Tibial nerve (tissue), 4 donors: ENCODE measurements at places on chromosomes 1 and 21. TPM values are rescaled to one million over a fixed set of nuclear protein-coding genes. Genes with fewer than 3 reads are reported as not detected.
A peak's percentile ranks its signal among the peaks of the same experiment; 100 is the strongest.

GRCh38 chr1:241992734-241993133, 6.2 kb downstream of the MAP1LC3C start:
- H3K4me3 ChIP-seq = no peak overlapping the region
- no peak for DNase-seq
- no peaks in the 10 kb centered on the region for H3K27me3 ChIP-seq
- no peaks in the 10 kb centered on the region for H3K36me3 ChIP-seq

Gene KCNQ4
- 0.22 TPM for total RNA-seq

GRCh38 chr1:8032366-8032910, 6.3 kb upstream of the ERRFI1 start:
- no peak overlapping the region for H3K27ac ChIP-seq
- no peaks in the 10 kb centered on the region for H3K36me3 ChIP-seq
- no peak for DNase-seq

DNA sequence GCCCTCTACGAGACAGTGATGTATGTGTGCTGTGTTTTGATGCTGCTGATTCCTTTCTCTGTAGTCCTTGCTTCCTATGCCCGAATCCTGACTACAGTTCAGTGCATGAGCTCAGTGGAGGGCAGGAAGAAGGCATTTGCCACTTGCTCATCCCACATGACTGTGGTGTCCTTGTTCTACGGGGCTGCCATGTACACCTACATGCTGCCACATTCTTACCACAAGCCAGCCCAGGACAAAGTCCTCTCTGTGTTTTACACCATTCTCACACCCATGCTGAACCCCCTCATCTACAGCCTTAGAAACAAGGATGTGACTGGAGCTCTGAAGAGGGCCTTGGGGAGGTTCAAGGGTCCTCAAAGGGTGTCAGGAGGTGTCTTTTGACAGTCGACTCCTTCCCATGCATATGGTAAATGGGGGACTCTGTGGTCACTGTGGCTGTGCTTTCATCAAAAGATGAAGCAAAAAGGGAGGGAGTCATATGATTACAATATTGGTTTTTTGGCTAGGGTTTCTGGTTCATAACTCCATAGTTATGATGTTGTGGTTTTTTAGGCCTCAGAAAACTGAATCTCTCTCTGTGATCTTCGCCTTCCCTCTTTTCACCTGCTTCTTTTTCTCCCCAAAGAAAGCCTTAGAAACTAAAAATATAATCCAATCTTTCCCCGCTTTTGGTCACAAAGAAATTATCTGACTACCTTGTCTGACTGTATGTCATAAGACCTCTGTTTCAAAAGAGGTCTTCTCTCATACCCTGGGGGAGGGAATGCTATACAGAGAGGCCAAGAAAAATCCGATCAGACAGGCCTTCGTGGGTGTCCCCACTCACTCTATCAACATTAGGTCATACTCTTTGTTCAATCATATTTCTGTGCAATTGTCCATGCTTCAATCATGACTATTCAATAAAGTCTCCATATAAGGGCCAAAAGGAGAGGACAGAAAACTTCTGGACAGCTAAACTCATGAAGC, 4.2 kb downstream of the OR2T1 start:
- no peak overlapping the region for H3K4me3 ChIP-seq
- H3K36me3 ChIP-seq = no peaks in the 10 kb centered on the region
- H3K27me3 ChIP-seq = no peaks in the 10 kb centered on the region
- no peak overlapping the region for H3K27ac ChIP-seq
- no peak for DNase-seq

DNA sequence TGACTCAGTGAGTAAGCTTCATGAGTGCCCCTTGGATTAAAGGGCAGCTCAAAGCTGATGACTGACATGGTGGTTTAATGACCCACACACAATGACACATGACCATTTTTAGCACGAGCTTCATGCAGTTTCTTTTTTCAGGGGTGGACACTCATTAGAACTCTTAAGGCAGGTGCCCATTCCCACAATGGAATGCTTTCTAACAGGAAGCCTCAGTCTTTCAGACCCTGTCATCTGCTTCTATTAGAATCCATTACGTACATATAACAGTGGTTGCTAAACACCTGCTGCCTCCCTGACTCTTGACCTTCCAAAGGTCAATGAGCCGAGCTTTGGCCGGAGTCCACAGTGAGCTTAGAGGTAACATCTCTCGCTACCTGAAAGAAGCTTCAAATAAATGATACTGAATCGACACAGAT, 27.4 kb downstream of the AKNAD1 start:
- H3K27me3 ChIP-seq = no peaks in the 10 kb centered on the region
- H3K36me3 ChIP-seq = no peaks in the 10 kb centered on the region
- no peak for DNase-seq
- H3K27ac ChIP-seq = peak overlapping the region; percentile 69
- H3K4me1 ChIP-seq = peaks cover 13% of the 10 kb centered on the region

GRCh38 chr1:154891452-154891851, 21.4 kb upstream of the KCNN3 start:
- no peaks in the 10 kb centered on the region for H3K36me3 ChIP-seq
- H3K4me3 ChIP-seq = no peak overlapping the region
- no peak overlapping the region for H3K27ac ChIP-seq

GRCh38 chr1:224565186-224565585, 50.9 kb upstream of the CNIH3 start:
- no peak overlapping the region for H3K27ac ChIP-seq
- no peak for DNase-seq
- H3K4me3 ChIP-seq = no peak overlapping the region
- no peaks in the 10 kb centered on the region for H3K4me1 ChIP-seq
- no peaks in the 10 kb centered on the region for H3K36me3 ChIP-seq

Gene CD48
- 1.5 TPM for total RNA-seq

Gene AIRE
- total RNA-seq = not detected
